Left lobe of liver (tissue), 2 donors: ENCODE measurements at places on chromosomes 11 and 22.

- peak; percentile 71 for DNase-seq
These were observed at the start of gene BRD1 for GRCh38 chr22:49827853-49828598. TSS of gene BRD1 (minus strand) at chr22:49827873. CDS start at chr22:49824317, 3,556 bp downstream.

DNA sequence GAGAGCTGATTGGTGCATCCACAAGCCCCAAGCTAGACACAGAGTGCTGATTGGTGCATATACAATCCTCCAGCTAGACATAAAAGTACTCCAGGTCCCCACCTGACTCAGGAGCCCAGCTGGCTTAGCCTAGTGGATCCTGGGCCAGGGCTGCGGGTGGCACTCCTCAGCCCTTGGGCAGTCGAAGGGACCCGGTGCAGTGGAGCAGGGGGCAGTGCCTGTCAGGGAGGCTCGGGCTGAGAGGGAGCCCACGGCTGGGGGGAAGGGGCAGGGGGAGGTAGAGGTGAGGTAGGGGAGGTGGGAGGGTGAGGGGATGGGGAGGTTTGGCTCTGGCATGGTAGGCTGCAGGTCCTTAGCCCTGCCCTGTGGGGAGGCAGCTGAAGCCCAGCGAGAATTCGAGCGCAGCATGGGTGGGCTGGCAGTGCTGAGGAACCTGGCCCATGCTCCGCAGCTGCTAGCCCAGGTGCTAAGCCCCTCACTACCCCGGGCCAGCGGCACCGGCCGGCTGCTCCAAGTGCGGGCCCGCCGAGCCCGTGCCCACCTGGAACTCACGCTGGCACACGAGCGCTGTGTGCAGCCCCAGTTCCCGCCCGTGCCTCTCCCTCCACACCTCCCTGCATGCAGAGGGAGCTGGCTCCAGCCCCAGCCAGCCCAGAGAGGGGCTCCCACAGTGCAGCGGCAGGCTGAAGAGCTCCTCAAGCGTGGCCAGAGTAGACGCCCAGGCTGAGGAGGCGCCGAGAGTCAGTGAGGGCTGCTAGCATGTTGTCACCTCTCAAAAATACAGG is 742.8 kb downstream of the FAM181B start:
- no peak for DNase-seq

- DNase-seq: no peak
These were observed 407.3 kb upstream of the CCDC90B start for GRCh38 chr11:83693306-83693992.

- DNase-seq: peak; percentile 96
These were observed 12.4 kb downstream of the CRY2 start for GRCh38 chr11:45859661-45860140.

DNA sequence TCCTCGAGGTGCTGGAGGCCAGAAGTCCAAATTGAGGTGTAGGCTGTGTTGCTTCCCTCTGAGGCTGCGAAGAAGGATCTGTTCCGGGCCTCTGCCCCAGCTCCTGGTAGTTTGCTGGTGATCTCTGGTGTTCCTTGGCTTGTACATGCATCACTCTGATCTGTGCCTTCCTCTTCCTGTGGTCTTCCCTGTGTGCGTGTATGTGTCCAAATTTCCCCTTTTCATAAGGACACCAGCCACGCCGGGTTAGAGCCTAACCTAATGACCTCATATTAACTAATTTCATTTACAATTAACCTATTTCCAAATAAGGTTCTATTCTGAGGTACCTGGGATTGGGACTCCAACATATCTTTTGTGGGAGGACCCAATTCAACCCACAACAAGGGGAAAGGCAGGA is 21.5 kb downstream of the RIBC2 start:
- no peak for DNase-seq
